ENCODE measurements at places on chromosomes 16 and 17.

DNA sequence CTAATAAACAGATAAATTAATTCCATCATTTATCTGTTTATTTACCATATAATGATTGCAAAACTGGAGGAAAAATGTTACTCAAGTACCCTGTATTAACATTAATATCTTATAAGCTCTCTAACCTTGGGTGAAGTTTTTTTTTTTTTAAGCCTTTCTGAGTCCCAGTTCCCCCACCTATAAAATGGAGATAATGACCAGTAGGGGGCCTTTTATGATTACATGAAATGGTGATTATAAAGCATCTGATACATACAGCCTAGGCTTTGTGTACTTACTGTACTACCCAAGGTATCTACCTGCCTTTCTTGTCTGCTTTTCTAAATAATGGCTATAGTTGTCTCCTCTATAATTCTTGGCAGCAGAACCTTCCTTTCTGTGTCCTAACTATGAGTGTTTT, 22.6 kb downstream of the LRRC36 start:
- no peak for DNase-seq

DNA sequence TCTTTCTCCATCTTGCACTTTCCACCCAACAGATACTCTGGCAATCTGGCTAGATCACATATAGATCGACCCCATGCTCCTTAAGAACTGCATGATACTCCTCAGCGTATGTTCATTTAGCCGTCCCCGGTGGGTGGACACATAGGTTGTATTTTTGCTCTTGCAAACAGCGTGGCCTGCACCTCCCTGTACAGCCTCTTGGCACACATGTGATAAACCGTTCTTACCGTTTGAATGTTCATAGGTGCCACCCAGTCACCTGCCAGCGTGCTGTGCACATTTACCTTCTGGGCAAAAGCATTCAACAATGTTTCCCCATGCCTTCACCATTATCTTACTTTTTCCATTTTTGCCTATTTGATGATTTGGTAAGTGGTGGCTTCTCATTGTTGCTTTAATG, 6.2 kb downstream of the TNP2 start:
- no peak for DNase-seq

DNA sequence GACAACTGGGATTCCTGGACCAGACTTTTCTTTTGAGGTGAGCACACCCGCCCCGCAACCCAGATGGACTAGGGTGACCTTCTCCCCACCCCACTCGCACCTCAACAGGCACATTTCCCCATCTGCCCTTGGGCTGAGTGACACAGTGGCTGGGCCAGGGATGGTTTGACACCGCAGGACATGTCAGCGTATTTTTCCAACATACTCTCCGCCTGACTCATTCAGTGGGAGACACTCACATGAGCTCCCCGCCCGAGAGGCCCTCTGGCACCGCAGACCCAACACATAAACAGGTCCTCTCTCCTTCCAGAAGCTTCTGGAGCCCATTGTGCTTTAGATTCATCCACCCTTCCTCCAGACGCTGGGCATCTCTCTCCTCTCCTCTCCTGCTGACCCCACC, 69.4 kb downstream of the ZDHHC7 start:
- DNase-seq: no peak

DNA sequence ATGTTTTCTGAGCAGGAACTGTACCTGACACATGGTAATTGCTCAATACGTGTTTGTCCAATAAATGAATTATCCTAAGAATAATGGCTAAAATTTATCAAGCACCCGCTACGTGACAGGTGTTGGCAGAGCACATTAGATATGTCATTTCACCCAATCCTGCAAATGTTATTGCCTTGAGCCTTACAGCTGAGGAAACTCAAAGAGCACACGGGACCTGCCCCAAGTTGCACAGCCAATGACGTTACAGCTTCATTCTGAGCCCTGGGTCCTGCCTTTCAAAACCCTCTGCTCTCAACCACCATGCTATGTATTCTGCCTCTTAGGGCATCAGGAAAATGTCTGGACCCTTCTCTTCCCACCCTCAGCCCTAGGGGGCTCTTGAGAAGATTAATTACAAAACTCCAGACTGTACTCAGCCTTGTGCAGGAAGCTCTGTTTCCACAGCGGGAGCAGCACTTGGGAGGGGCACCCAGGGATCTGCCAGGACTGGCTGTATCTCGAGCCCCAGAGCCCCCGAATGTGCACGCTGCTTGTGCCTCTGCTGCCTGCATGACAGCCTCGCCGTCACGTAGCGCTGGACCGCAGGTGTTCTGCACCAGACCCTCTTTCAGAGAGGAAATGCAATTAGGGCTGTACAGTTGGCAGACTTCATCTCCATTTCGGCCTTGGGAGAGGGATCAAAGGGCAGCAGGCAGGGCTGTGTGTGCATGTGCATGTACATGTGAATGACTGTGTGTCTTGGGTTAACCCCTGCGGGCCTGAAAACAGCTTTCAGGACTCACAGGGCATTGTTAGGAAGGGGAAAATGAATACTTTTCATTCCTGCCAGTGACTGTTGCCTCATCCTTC, 71.6 kb downstream of the GPR139 start:
- no peak for DNase-seq

- no peak for DNase-seq
Measured at GRCh38 chr17:44266402-44267164, 1.4 kb downstream of the SLC4A1 start.

- DNase-seq: no peak
Measured at GRCh38 chr16:27551036-27551435, 1.1 kb downstream of the KATNIP start.

- peak; percentile 82 for DNase-seq
Measured at GRCh38 chr17:57009737-57010445, 32.0 kb downstream of the SCPEP1 start.

- DNase-seq: peak; percentile 21
Measured at GRCh38 chr17:7897773-7898172, 9.2 kb downstream of the CHD3 start.

- DNase-seq: no peak
Measured at GRCh38 chr16:56643080-56643778, 4.8 kb downstream of the MT1A start.

- no peak for DNase-seq
Measured at GRCh38 chr16:78528265-78528664, 428.8 kb downstream of the WWOX start.
